Activated T-helper 1 cell treated with anti-CD3 and anti-CD28 coated beads, Interleukin-2, amount 50 U/mL, for 16 hours (primary cell): ENCODE measurements at places on chromosomes 3 and 15.

- DNase-seq, result no peak
Measured at GRCh38 chr3:54642147-54642546, 285.7 kb downstream of the LRTM1 start.

DNA sequence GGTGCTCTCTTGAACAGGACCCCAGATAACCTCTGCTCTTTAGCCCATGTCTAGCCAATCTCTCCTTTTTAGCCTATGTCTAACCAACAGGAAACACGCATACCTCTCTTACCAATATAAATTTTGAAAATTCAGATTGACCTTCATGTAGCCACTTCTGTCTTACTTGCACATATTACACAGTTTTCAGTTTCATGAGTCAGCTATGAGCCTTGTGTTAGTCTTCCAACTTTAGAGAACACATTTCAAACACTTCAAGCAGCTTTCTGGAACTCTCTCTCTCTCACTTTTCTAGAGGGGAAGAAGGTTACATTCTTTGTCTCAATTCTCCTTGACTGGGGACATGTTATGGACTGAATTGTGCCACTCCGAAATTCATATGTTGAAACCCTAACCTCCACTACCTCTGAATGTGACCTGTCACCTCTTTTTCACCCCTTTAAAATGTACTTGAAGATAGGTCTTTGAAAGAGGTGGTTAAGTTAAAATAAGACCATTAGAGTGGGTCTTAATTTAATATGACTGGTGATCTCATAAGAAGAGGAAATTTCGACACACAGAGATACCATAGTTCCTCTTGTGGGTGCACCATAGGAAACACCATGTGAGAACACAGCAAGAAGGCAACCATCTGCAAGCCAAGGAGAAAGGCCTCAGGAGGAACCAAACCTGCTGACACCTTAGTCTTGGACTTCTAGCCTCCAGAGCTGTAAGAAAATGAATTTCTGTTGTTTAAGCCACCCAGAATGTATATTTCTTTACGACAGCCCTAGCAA is 480.3 kb upstream of the ALCAM start:
- no peak for DNase-seq

GRCh38 chr3:21562243-21562642 is 188.8 kb downstream of the ZNF385D start:
- no peak for DNase-seq

DNA sequence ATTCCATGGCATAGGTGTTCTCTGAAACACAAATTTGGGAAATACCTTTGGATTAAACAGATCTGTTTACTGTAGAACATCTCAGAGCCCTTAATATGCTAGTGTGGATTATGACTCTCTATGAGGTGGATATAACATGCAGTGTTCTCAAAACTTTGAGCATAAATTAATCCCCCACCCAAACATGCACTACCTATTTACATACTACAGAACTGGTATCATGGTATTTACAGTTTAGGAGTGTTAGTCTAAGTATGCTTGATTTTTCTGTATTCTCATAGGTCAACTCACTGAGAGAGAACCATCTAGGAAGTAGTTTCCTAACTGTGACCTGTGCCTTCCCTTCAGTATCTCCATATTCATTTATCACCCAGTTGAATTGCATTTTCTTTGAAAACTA is 30.9 kb upstream of the ZNF609 start:
- no peak for DNase-seq
